WTC11 (cell line): ENCODE measurements at places on chromosomes 3 and 15. TPM values are rescaled to one million over a fixed set of nuclear protein-coding genes. Genes with fewer than 3 reads are reported as not detected.

DNA sequence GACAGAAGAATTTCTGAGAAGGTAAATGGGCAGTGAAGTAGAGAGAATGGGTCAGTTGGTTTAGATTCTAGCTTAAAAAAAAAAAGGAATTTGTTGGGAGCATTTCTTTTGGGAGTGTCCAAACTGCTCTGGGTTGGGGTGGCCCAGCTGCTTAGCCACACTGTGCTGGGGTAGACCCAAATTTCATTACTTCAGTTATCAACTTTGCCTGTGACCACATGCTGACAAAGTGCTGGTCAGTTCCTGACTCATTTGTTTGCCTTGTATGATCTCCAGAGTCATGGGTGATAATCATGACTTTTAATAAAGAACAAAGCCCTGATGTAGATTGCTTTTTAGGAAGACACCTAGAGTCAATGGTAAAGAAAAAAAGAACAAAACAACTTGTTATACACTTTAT, 121.5 kb upstream of the FGF7 start:
- no peak for DNase-seq

- DNase-seq, result no peak
Measured at GRCh38 chr3:62325896-62326295, 47.5 kb downstream of the FEZF2 start.

- peak; percentile 77 for DNase-seq
Measured at GRCh38 chr15:88834211-88834812, 31.1 kb downstream of the ACAN start.

DNA sequence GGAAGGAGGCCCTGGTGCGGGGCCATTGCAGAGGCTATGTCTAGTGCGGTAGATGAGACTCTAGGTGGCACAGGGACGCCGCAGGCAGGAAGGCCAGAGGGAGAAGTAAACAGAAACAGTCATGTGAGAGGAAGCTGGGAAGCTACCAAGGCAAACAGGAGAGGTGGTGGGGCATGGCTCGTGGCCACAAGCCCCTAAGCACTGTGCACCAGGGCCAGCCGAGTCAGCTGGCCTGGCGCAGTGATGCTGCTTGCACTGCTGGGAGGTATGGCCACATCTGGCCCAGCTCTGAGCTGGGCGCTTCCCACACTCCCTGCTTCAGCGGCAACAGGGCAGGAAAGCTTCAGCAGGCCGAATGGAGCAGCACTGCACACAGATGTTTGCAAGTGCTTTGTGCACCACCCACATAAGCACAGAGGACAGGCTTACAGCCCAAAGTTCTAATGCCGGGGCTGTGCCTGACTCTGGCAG, 76.6 kb downstream of the SRGAP3 start:
- DNase-seq, result no peak

DNA sequence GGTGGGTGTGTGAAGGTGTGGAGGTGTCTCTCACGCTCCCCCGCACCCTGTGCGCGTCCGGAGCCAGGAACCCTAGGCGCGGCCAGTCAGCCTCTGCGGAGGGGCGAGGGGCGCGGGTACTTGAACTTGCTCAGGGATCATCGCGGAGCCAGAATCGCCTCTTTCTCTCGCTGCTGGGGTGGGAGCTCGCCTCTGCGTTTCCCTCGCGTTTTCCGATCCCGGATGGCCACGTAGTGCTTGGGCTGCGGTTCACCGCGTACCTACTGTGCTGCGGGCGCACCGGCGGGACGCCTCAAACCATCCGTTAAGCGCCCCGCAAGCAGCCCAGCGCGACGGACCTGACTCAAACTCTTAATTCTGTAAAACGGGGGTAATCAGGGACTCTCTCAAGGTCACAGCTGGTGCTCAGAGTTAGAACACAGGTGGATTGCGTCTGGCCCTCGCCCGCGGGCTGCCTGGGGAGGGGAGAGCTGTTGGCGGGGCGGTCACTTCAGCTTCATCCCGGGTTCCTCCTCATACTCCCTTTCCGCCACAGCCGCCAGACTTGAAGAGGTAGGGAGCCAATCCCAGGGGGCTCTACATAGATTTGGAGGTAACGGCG, 686 bp downstream of the MYRIP start:
- DNase-seq, result peak; percentile 36

The LRRC31 gene
- not detected in 3 replicates for total RNA-seq

The TMEM207 gene
- not detected in 3 replicates for total RNA-seq
